Forelimb muscle (tissue), 1 donor: ENCODE measurements at places on chromosomes 7 and 10.

DNA sequence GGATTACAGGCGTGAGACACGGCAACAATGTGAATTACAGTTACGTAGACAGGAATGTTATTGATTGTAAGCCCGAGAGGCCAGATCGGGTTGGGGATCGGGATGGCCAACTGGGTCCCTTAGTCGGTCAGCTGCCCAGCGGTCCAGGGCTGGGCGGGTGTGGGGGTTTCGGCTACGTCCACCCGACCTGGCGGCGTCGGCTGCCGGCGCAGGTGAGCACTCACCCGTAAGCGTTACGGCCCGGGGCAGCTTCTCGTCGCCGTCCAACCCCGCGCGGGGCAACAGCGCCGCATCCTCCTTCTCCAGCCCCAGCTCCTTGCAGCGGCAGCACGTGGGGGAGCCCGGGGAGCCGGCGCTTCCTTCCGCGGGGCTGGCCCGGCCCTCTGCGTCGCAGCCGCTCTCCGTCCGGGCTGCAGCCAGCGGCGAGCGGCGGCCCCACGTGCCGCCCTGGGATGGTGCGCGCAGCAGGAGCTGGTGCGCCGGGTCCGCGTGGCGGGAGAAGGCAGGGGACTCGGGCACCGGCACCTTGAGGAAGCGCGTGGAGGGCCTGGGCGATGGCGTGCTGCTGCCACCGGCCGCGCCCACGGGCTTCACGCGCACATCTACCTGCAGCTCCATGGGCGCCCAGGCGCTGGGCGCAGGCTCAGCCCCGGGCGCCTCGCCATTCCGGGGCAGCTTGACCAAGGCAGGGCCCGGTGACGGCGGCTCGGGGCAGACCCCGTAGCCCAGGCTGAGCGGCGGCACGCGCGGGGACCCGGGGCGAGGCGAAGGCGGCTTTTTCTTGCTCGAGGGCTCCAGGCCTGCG, 609 bp downstream of the KLRG2 start:
- DNase-seq, result no peak

DNA sequence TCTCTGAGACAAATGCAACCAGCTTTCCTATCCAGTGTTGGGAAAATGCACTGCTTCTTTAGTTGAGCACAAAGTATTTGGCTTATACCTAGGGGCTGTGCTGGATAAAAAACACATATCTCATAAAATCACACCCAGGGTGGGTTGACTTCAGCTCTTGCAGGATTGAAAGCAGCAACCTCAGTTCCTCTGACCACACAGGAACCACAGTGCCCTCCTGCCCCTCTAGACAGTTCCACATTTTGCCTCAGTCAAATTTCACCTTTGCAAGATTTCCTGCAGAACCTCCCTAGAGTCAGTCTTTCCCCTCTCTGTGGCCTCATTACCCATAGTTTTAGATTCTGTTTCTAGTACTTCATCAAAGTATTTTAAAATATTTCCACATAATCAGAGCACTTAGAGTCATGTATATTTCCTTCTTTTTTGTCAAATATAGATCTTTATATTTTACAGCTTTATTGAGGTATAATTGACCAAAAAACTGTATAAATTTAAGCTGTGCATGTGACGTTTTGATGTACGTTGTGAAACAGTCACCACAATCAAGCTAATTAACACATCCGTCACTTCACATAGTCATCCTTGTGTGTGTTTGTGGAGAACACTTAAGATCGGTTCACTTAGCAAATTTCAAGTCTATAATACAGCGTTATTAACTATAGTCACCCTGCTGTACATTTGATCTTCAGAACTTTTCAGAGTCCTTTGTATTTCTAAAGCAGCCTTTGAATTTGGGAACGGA, 37.0 kb upstream of the EGR2 start:
- DNase-seq, result no peak

- no peak for DNase-seq
These were observed 67.6 kb downstream of the DNMBP start for GRCh38 chr10:99941942-99942820.

DNA sequence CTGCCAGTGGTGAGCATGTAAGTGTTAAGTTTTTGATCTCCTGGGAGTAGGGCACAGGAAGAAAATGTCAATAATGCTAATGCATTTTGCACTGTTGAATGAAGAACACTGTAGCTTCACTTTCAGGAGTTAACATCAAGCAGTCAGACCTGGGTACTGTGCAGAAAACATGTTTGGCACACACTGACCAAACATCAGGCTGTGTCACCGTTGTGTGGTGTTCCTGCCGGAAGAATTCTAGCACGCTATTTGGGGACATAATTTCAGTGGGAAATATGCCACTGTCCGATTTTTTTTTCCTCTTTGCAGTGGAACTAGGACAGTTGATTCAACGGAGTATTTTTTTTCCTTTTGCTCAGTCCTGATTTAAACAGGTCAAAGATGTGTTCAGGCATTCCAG, 24.4 kb upstream of the ABCB5 start:
- no peak for DNase-seq

GRCh38 chr7:1513657-1514095, 9.5 kb upstream of the INTS1 start:
- DNase-seq, result no peak

DNA sequence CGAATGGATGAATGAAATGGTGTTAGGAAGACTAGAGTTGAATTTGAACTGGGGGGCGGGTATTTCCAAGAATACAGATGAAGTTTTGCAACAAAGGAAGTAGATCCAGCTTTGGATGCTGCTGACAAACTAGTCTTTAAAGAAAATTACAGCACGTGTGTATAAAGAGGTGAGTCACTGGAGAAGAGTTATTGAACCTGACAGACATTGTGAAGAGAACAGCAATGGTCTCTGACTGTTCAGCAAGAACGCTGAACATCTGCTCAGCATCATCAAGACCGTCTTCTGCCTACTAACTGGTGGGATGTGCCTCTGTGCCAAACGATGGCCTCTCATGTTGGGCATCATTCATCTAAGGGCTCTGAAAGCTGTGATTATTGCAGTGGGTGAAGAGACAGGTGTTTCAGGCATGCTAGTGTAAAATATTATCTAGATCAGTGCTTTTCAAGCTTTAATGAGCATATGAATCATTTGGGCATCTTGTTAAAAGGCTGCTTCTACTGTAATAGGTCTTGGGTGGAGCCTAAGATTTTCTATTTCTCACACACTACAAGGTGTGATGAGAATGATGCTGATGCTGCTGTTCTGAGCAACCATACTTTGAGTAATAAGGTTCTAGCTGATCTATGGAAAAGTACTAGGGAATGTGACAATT, 291.3 kb downstream of the PTEN start:
- DNase-seq, result no peak

DNA sequence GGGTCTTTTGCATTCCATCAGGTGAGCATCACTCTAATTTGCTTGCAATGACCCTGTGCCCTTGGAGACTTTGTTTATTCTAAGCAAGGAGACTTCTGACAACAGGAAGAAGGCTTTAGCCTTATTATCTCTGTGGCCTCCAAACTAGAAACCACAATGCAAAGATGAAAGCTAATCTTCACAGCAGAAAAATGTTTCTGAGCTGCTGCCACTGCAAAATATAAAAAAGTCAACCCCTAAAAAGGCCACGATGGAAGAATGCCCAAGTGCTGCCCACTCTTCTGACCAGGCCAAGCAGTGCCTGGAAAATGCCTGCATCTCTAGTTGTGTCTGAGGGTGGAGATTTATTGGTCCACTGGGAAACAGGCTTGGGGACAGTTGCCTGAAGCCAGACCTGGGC, 299.9 kb downstream of the C7orf25 start:
- no peak for DNase-seq

GRCh38 chr7:45601816-45602540, 27.8 kb downstream of the ADCY1 start:
- no peak for DNase-seq

- DNase-seq, result no peak
These were observed 2.8 kb downstream of the CLCN1 start for GRCh38 chr7:143318661-143319060.

- DNase-seq, result no peak
These were observed 30.3 kb downstream of the PIK3CG start for GRCh38 chr7:106895246-106895864.

- no peak for DNase-seq
These were observed 53.6 kb upstream of the ABCB5 start for GRCh38 chr7:20561908-20562307.

DNA sequence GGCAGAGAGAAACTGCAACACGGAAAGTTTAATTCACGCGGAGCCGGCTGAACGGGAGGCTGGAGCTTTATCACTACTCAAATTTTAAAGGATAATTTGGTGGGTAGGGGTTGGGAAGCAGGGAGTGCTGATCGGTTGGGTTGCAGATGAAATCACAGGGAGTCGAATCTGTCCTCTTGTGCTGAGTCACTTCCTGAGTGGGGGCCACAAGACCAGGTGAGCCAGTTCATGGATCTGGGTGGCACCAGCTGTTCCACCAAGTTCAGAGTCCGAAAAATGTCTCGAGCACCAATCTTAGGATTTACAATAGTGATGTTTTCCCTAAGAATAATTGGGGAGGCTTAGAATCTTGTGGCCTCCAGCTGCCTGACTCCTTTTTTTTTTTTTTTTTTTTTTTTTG, 3.6 kb upstream of the PRAP1 start:
- DNase-seq, result no peak
